Activated gamma-delta T cell (primary cell): ENCODE measurements at places on chromosomes 7 and 10.

- DNase-seq = no peak
Observed at GRCh38 chr7:117297606-117298005, 25.3 kb downstream of the WNT2 start.

- DNase-seq = no peak
Observed at GRCh38 chr7:45524445-45524844, 49.7 kb upstream of the ADCY1 start.

- DNase-seq = no peak
Observed at GRCh38 chr10:110192552-110192951, 14.9 kb upstream of the MXI1 start.

GRCh38 chr10:22367471-22367870 lies 22.2 kb downstream of the SPAG6 start:
- DNase-seq = no peak

DNA sequence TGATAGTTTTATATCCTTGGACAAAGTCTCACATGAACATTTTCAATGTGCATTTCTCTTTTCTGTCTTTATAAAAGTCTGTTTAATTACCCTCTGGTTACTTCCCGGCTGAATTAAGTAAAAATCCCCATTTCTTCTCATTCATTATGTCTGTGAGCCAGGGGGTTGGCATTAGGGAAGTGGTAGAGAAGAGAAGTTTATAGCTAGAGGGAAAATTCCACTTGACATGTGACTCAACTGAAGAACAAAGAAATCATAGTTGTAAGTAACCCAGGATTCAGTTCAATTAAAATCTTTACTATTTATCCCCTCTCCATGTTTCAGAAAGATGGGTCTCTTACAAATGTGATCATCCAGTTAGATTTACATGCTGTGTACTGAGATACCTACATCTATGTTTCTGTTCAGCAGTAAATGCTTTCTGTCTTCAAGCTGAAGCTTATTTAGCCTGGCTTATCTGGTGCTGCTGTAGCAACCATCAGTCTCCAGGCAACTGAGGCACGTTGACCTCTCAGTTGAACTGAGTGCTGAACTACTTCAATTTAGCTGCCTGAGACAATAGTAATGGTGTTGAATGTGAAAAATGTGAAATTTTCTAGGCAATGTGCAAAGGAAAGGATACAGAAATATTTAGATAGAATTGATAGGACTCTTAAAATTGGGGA lies 181.6 kb downstream of the MLLT10 start:
- DNase-seq = no peak

- DNase-seq = no peak
Observed at GRCh38 chr7:101681170-101682007, 52.3 kb upstream of the MYL10 start.
